NCI-H146 (cell line): ENCODE measurements at places on chromosomes 2 and 18.
A peak's percentile ranks its signal among the peaks of the same experiment; 100 is the strongest.

DNA sequence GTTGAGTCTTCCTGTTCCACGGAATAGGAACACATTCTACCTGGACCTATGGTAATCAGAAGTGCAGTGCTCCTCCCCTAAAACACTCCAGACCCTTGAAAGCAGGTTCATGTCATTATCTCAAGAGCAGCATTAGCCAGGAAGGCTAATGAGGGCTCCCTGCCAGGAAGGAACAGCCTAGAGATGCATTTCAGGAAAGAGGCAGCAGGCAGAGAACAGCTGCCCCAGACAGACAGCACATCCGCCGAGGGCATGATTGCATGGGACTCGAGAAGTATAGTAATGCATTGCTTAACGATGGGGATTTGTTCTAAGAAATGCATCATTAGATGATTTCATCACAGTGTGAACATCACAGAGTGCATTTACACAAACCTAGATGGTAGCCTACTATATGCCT is 171.5 kb downstream of the ALK start:
- no peak for DNase-seq

DNA sequence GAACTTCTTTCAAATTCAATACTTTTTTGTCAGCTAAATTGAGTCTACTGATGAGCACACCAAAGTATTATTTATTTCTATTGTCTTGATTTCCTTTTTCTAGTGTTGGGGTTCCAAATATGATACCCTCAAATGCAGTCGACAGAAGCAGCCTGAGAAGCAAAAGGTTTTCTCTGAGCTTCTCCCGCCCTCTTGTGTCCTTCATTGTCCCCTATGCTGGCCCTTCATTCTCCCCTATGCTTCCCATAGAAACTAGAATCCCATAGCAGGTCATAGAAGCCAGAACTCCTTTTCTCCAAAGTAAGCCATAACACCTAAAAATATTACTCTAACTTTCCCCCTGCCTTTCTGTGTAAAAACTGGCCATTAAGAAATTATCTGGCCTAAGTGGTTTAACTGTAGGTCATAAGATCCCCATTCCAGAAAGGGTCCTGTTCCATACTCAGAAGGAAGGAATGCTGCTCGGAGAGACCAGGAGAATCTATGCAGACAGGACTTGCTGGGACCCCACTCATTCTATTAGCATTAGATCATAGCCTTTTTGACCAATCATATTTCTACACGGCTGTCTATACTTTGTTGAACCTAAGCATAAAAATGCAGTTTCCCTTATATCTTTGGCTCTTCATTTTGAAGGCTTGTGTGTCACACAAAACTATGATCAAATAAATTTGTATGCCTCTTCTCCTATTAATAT is 764.6 kb upstream of the PKDCC start:
- peak; percentile 29 for DNase-seq

GRCh38 chr2:239441261-239442078 is 40.6 kb upstream of the HDAC4 start:
- DNase-seq, result no peak

GRCh38 chr2:84077496-84077895 is 381.6 kb downstream of the SUCLG1 start:
- peak; percentile 9 for DNase-seq

DNA sequence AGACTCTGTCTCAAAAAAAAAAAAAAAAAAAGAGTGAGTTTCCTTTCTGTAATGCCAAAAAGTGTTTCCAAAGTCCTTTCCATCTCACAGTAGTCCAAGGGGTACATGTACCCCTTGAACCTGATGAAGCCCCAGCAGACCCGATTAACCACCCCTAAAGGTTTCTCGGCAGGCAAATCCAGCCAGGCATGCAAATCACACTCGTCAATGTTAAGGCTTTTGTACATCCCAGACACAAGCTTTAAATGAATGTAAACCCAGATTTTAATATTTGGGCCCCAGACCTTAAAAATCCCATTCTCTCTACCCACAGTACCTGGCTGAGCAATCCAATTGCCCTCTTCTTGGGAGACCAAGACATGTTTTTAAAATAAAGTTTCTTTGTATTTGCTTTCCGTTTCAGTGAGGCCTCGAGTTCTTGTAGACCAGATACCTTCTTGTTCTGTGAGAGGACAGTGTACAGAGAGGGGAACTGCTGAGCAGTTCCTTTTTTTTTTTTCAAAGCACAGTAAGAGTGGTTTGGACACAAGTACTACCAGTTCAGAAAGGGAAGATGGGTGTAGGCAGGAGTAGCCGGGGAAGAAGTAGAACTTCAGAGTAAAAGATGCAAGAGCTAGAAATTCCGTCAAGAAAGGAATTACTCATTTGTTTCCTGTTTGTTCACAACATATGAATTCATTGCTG is at the start of gene NLRC4:
Gene NLRC4, minus strand, starts transcription at position 465 of the 684 bp plus-strand sequence. CDS start 8,111 bp downstream, outside the sequence.
- DNase-seq, result no peak

GRCh38 chr2:68134554-68134953 is 23.1 kb upstream of the PNO1 start:
- DNase-seq, result no peak

GRCh38 chr2:240998706-240998994 is 232 bp downstream of the SNED1 start:
- DNase-seq, result no peak

- DNase-seq, result no peak
Measured at GRCh38 chr2:240915526-240916341, 9.6 kb downstream of the CROCC2 start.

DNA sequence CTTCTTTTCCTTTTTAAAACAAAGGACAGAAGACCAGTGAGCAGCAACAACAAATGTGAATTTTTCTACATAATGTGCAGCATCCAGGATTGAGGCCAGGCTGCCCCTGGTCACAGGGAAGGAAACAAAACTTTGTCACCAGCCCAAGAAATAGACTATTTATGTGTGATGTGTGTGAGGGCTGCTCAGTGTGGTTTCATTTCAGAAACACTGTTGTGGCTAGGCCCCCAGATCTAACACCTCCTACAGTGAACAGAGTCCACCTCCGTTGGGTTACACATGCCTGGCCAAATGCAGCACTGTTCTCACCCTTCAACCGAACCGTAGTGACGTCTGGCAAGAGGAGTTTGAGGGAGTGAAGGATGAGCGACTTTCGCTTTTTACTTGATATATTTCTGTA is 146.3 kb upstream of the RIOK3 start:
- no peak for DNase-seq

DNA sequence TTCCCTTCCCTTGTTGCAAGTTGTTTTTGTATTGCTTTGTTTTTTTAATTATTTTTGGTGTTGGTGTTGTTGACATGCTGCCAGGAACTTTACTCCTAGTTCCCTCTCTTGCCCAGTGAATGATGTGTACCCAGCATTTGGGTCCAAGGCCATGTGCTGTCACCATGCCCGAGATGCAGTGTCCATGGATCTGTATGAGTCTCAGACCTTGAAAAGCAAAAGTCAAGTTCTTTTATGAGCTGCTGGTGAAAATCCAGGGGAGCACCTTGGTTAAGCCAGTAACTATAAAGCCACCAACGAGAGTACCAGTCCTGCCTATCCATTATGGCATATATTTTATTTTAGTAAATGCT is 236.4 kb downstream of the BCL11A start:
- no peak for DNase-seq

DNA sequence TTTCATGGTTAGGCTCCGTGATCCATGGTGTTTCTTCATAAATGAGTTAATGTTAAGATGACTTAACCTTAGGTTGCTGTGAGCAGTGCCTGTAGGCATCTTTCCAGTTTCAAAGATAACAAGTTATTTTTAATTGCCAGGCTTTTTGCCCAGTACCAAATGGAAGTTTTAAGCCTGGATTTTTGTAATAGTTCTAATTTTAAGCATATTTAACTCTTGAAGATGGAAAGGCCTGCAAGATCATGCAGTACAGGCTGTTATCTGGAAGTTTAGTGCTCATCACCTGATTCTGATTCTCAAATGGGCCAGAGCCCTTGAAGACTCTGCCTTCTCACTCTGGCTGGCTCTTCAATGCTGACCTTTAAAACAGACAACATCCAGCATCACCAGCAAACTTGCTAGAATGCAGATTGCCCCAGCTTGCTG is 141.3 kb downstream of the NCK2 start:
- no peak for DNase-seq

GRCh38 chr2:227661025-227661649 is 5.5 kb upstream of the SCYGR5 start:
- DNase-seq, result no peak

DNA sequence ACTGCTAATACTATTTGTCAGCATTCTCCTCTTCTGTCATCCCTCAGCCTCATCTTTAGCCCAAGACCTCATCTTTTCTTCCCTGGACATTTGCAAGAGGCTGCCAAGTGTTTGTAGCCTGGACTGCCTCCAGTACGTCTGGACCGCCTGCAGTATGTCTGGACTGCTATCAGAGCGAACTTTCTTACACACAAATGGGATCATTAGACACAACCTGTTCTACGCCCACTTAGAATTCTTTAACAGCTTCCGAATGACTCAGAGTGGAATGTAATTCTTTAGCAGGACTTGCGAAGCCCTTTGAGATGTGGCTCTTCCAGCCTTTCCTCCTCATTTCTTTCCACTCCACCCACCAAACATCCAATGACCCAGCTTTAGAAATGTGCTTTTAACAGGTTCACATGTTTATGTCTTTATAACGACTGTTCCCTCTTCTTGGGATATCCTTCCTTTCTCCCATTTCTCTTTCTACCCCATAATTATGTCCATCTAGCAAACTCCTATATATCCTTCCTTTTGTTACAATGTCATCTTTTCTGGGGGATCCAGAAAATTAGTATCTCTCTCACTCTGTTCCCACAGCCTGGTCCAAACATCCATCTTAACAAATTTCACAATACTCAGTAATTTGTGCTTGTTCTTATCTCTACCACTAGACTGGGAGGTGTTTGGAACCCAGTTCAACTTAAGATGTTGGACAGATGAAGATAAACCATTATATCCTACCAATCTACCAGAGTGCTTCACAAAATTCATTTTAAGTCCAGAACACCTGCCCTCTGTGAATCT is 171.3 kb upstream of the PGAP1 start:
- no peak for DNase-seq

DNA sequence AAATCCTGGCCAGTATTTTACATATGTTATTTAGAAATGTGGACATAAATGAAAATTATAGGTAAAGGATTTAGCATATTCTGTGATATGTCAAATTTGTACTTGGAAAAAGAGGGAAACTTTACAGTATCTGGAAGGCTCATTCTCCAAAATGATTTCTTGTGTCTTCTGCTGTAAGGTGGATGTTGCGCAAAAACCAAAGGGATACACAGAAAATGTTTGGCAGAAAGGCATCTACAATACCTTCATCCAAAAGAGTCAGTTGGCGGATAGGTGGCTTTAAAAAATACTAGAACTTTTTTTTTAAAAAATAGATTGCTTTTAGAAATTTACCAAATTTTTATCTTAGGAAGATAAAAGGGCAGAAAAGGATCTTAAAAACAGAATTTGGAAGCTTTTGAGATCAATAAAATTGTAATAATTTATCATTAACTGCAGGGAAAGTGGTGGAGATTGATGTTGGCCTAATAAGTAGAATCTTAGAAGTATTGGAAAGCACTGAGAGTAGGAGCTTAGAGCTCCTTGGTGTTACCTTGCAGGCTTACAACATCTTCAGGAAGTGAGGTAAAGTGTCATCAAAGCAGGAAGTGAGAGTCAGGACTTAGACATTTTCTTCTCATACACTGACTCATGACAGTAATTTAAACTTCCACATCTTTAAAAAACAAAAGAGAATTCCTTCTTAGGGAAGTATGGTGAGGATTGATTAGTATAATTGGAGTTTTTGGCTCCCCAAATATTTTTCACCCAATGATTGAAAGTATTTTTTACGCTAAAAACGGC is 2.1 kb downstream of the NABP1 start:
- DNase-seq, result no peak

GRCh38 chr2:102315921-102316320 is 4.6 kb downstream of the IL1RL1 start:
- DNase-seq, result no peak

DNA sequence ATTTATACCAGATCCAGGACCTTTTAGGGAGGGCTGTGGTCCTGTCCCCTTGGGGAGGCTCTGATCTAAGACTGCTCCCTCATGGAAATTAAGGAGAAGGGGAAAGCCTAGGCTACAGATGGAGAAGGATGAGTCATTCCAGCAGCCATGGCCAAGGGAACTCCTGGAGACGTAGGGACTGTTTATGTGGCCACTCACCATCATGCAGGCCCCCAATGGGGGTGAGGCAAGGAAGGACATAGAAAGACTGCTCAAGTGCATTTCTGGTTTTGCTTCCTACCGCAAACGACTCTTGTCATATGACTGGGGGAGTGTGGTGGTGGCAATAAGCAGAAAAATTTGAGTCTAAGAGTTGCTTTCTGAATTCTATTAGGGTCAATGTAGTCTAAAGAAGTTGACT is 54.0 kb upstream of the CYP1B1 start:
- DNase-seq, result no peak

DNA sequence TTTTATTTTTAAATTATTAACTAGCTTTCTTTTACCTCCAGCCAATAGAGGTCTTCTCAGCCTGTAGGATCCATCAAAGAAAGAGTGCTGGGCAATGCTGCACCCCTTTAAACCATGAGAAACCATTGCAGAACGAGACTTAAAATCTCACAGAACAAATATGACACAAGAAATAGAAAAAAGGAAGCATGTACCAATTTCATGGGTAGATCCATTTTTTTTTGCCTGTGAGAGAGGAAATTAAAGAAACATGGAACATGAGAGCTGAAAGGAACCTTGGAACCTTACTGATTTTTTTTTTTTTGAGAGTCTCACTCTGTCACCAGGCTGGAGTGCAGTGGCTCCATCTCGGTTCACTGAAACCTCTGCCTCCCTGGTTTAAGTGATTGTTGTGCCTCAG is 14.0 kb downstream of the HRH4 start:
- DNase-seq, result no peak

- DNase-seq, result peak; percentile 61
Measured at GRCh38 chr2:176553685-176554100, 284.5 kb downstream of the MTX2 start.

DNA sequence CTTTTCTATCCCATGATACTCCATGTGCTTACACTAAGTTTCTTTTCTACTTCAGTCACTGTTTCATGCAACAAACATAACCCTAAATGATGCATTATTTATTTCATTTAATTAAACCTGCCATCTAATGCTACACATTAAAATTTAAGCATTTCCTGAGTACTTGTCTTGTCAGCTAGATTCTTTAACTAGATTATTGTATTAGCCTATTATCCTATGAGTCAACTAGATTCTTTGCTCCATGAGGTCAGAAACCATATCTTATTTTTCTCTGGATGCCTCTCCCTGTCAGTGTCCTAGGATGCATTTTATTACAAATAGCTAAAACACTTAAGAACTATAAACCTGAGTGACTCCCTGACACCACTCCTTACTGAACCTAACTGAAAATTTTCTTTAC is 652.4 kb downstream of the SLC4A3 start:
- no peak for DNase-seq

GRCh38 chr2:100948942-100949811 is 52.9 kb upstream of the RPL31 start:
- DNase-seq, result no peak

GRCh38 chr18:35131387-35132020 is 90.3 kb downstream of the MAPRE2 start:
- DNase-seq, result no peak
